ENCODE measurements at places on chromosomes 1 and 21. TPM values are rescaled to one million over a fixed set of nuclear protein-coding genes. Genes with fewer than 3 reads are reported as not detected.

The S100A7A gene
- total RNA-seq, result not detected

The CRP gene
- not detected for total RNA-seq

The CELA2B gene
- total RNA-seq, result not detected

The TMEM82 gene
- total RNA-seq, result not detected

The MANEAL gene
- 25.0 TPM for total RNA-seq

The KRTAP11-1 gene
- total RNA-seq, result not detected

The EDARADD gene
- 3.8 TPM for total RNA-seq

The RHOU gene
- 18.4 TPM for total RNA-seq

The RNU1-1 gene
- not detected for total RNA-seq

The PPIAL4G gene
- not detected for total RNA-seq

The LCE3E gene
- 0.12 TPM for total RNA-seq

The DYRK3 gene
- total RNA-seq, result 13.2 TPM

The GDAP2 gene
- 9.1 TPM for total RNA-seq

The HSD3B1 gene
- not detected for total RNA-seq

The GREM2 gene
- total RNA-seq, result 0.09 TPM

The TMPRSS15 gene
- not detected for total RNA-seq

The GUCA2A gene
- not detected for total RNA-seq

The PDC gene
- total RNA-seq, result not detected

The ALX3 gene
- total RNA-seq, result not detected

The PPP2R5A gene
- total RNA-seq, result 23.0 TPM

The CYP4B1 gene
- 0.24 TPM for total RNA-seq

The TMEM125 gene
- not detected for total RNA-seq

The NAXE gene
- 141 TPM for total RNA-seq

The GPR153 gene
- total RNA-seq, result 7.6 TPM

The FAM76A gene
- 6.3 TPM for total RNA-seq

The TAS1R1 gene
- not detected for total RNA-seq

The NCAM2 gene
- not detected for total RNA-seq

The PRCC gene
- total RNA-seq, result 71.0 TPM

The MAP3K21 gene
- 9.2 TPM for total RNA-seq

The GBP2 gene
- 0.65 TPM for total RNA-seq

The ATF6 gene
- 14.3 TPM for total RNA-seq

The FMN2 gene
- 3.2 TPM for total RNA-seq

The ANGPTL7 gene
- total RNA-seq, result not detected

The KRTAP12-2 gene
- not detected for total RNA-seq

All from A549 treated with AZD2906 at 1 μM for 4 hours (cell line).